ENCODE measurements at places on chromosomes 4 and X.

GRCh38 chrX:130228871-130229270 lies 39.8 kb downstream of the ZNF280C start:
- no peak for DNase-seq

DNA sequence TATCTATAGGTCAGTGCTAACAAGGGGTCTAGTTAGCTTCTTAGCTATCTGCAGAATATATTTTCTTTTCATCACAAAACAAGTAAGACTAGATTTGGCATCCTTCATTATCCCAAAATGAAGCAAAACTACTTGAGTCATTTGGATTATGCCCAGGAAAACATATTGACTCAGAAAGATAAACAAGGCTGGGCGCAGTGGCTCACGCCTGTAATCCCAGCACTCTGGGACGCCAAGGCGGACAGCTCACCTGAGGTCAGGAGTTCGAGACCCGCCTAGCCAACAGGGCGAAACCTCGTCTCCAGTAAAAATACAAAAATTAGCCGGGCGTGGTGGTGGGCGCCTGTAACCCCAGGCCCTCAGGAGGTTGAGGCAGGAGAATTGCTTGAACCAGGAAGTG lies 18.0 kb upstream of the MND1 start:
- no peak for DNase-seq

- no peak for DNase-seq
Measured at GRCh38 chr4:186348433-186348832, 82.4 kb downstream of the F11 start.

DNA sequence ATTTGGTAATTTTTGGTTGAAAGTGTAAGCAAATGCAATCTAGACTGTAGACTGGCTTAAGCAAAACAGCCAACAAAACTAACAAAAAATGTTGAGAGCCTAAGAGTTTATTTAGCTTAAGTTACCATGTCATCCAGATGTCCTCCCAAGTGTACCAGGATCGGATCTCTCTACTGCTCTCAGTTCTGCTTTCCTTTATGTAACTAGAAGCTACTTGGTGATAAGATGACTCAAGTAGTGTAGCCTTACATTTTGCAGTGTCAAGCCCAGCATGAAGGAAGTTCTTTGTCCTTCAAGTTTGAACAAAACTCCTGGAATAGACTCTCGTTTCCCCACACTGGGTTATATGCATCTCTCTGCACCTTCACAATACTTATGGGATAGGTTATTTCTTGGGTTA lies 1500.0 kb downstream of the STIM2 start:
- no peak for DNase-seq

DNA sequence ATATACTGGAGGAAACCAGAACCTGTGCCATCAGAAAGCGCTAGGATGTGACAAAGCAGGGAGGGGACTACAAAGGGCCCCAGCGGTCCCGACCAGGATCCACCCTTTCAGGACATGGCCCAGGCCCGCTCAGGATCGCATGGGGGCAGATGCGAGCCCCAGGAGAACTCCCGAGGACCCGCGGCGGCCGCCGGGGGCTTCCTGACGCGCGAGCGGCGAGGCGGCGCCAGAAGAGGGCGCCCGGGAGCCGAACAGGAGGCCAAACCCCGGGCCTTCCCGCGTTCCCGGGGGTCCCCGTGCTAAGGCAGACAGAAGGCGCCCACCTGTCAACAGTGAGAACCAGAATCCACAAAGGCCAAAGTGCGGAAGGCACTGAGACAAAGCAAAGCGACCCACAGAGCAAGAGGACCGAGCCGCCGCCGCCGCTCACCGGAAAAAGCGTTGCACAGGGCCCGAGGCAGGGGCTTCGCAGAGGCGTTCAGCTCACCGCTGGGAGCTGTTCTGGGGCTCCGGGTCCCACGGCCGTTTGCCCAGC lies 7.3 kb upstream of the OPN1LW start:
- peak; percentile 46 for DNase-seq

DNA sequence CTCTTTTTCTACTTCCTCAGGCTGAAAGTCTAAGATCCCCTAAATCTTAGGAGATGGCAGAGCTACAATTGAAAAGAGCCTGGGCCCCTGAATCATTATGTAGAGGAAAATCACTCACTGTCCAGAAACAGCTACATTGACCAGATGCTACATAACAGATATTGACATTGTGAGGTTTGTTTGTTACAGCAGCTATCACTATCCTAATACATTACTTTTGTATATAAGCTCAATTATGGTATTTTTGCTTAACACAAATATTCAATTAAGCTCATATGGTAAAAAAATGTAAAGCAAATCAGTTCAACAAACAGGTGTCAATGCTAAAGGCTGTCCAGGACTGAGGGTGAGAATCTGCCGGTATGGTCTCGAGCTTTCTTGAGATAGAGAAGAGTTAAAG lies 89.4 kb downstream of the LDB2 start:
- DNase-seq, result no peak

DNA sequence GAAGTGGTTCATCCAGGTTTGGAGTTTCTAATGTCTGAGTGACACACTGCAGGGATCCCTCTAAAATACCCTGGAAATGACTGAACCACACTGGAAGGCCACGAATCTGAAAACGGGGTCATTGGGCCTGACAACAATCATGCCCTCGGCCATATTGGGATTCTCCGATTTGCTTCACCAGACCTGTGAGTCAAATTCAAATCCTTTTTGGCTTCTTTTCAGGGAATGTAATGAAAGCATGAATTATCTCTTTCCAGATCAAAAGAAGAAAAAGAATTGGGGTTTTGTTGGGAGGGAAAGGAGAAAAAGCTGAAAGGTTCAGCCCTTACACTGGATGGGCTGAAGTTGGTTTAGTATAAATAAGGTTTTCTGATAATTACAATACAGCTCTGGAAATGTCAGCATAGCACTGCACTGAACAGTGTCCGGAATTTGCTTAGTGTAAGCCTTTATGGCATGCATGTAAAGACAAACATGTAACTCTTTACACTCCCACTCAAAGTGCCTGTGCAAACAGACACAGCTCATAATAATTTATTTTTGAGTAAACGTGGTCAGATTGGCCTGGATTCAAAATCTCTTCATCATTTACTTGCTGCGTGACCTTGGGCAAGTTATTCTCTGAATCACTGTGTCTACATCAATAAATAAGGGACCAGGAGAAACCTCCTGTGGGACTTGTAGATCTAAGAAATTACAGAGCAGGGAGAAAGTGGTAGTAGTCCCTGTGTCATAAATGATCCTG lies 21.4 kb downstream of the CT47C1 start:
- no peak for DNase-seq

- DNase-seq, result no peak
Measured at GRCh38 chr4:76377481-76377901, 43.5 kb downstream of the CCDC158 start.

- no peak for DNase-seq
Measured at GRCh38 chr4:71074452-71075299, 81.2 kb downstream of the DCK start.

DNA sequence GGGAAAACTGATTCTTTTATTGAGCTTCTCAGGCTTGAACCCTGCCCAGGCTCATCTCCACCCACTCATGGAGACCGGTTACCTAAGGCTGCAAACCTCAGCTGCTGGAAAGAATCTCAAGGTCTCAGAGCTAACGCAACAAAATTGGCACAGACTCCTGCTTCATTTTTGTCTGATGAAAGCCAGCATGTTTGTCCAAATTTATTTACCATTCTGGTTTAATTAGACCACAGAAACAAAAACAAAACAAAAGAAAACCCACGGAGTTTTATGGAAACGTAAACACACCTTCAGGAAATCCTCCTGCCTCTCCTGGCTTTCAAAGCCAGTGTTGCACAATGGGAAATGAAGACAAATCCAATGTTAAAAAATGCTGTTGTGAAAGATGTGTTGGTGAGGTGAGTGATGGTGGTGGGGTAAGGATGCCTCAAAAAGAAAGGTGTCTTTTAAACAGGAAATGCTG lies 56.4 kb upstream of the PDLIM3 start:
- DNase-seq, result no peak

DNA sequence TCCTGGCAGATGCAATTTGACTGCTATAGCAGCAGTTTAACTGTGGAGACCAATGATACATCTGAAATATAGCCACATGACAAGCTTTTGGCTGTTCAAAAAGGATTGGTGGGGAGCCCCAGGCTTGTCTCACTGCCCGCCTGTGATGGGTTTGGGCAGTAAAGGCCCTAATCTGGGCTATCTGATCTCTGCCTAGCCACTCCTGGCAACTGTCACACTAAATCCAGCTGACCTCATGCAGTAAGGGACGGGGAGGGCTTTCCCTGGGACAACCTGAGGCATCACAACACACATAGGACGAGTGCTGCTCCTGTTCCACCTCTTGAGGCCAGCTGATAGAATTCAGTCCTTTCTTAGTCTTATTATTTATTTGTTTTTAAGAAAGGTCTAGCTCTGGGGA lies 56.2 kb downstream of the CCDC158 start:
- no peak for DNase-seq

DNA sequence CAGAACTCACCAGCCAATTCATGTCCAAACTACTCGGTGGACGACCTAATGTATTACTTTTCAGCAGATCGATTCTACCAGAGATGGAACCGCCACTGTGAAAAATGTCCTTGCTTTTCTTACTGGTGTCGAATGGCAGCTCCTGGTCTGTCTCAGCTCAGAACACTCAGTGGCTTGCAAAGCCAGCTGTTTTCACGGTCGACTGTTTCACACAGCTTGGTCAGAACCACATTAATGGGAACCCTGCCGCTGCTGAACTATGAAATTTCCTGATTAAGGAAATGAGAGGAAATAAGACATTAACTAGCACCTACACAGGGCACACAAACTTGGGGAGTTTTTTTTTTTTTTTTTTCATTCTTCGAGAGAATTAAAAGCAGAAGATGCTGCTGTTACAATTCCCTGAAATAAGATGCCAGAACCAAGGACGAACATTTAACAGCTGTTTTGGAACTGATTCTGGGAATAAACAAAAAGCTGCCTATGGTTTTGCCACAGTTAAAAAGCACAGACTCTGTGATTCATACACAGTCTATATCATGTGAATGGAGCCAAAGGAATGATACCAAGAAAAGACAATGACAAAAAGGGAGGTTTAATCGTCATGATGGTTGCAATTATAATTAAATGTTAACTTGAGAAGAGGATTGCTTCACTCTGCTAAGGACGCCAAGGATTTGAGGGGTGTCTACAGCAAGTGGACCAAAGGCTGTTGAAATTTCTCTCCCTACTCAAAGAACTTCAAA lies 31.3 kb downstream of the SUPT20HL2 start:
- DNase-seq, result no peak

- no peak for DNase-seq
Measured at GRCh38 chr4:183599690-183600089, 59.3 kb downstream of the RWDD4 start.

- DNase-seq, result no peak
Measured at GRCh38 chr4:61527888-61528287, 327.8 kb downstream of the ADGRL3 start.

GRCh38 chrX:72081605-72082320 lies 50.0 kb downstream of the RTL5 start:
- DNase-seq, result no peak

- DNase-seq, result no peak
Measured at GRCh38 chr4:145071560-145071959, 26.4 kb downstream of the ANAPC10 start.

GRCh38 chrX:46553935-46554334 lies 8.7 kb upstream of the ZNF674 start:
- DNase-seq, result no peak

GRCh38 chr4:61953386-61953785 lies 753.3 kb downstream of the ADGRL3 start:
- no peak for DNase-seq

GRCh38 chr4:13611283-13611842 lies 16.2 kb downstream of the BOD1L1 start:
- DNase-seq, result no peak

DNA sequence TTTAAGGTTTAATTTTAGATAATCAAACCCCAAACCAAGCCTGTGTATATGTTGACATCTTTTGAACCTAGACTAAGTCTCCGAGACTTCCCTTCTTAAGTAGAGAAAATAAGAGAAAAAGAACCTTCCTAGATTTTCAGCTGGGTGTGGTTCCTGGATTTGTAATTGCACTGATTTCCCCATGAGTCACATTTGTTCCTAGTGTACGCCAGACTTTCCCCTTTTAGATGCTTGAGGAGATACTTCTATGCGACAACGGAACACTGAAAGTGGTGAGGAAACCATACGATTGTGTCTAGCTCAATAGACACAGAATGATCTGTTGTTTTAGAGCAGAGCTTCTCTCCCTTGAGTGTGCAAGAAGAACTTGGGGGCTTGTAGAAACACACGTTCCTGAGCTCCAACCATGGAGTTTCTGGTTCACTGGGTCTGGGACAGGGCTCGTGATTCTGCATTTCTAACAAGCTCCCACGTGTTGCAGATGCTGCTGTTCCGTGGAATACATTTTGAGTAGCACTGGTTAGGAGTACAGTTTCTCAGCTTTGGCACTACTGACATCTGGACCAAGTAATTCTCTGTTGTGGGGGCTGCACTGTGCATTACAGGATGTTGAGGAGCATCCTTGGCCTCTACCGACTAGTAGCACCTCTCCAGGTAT lies 87.1 kb downstream of the AMELX start:
- no peak for DNase-seq

DNA sequence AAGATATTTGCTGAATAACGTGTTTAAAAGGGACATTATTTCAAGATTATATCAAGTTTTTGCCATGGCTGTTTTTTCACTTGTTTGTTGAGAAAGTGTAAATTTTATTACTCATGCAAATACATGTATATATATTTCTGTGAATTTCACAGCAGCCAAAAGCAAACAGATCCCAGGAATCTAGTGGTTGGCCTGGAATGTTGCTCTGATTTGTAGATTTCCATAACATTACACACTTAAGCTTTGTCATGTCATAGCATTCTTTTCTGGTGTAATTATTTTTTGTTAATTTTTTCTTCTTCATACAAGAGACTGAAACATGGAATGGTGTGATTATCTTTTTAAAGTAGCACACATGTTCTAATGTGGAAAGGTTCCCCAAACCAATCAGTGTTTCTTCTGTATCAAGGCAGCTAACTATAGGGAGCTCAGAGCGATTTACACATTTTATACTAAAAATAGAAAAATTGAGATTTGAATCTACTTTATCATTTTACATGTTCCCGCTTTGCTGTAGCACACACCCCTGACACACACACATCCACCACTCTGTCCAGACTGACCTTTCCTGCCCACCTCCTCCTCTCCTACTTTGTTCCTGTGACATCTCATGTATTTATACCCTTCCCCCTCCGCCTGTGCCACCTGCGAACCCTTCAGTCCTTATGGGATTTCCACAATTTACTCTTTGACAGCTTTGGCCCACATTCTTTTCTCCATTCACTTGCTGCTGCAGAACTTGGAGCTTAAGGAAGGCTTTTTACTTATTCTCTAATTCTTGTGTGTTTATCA lies 20.3 kb downstream of the RUFY3 start:
- DNase-seq, result no peak

- DNase-seq, result no peak
Measured at GRCh38 chr4:23897564-23898109, 7.8 kb upstream of the PPARGC1A start.

- no peak for DNase-seq
Measured at GRCh38 chr4:154360491-154360890, 131.1 kb downstream of the DCHS2 start.

- no peak for DNase-seq
Measured at GRCh38 chrX:27953171-27953570, 28.1 kb downstream of the DCAF8L1 start.

GRCh38 chr4:121726642-121727268 lies 30.0 kb upstream of the ANXA5 start:
- peak; percentile 44 for DNase-seq
